Effector memory CD8-positive, alpha-beta T cell (primary cell): ENCODE measurements at places on chromosomes 2 and 18.

DNA sequence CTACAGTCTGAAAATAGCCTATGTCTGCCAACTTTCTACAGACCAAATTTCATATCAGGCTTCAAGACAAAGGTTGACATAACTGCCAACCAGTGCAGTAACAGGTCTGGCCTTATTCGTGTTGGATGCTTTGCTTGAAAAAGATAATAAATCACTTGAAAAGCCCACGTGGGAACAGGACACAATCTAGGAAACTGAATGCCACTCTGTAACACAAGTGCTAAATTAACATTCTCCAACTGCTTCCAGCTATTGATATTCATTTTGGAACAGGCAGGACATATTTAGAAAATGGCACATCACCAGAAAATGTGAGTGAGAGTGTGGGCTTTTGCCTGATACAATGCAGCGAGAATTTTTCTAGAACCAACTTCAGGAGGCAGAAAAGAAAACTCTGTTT is 165.9 kb upstream of the CCDC150 start:
- no peak for DNase-seq

DNA sequence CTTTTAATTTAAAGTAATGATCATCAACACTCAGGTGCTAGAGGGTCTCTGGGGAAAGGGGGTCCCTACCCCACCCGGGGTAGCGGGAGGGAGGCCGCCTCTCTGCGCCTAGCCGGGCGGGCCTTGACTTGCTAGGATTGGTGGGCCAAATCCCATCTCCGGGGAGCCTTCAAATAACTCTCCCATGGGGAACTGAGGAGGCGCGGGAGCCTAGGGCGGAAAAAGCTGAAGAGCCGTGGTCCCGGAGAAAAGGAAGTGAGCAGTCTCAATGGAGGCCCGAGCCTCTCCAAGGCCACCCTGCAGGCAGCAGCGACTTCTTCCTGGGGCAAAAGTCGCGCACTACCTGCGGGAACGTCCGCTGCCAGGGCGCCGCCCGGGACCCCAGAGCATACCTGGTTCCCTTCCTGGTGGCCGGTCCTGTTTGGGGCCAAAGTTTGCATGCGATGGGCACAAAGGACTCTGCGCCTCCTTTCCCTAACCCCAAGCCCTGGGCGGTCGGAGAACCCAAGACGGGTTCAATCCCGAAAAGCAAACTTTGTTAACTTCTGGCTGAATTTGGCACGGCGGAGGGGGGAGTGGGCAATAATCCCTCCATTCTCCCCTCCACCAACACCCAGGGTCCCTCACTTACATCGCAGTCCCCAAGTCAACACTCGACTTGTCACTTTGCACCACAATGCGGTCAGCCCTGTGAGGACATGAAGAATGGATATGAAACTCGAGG is 13.6 kb downstream of the EN1 start:
- DNase-seq = no peak

GRCh38 chr2:16162491-16163040 is 222.2 kb downstream of the MYCN start:
- no peak for DNase-seq

DNA sequence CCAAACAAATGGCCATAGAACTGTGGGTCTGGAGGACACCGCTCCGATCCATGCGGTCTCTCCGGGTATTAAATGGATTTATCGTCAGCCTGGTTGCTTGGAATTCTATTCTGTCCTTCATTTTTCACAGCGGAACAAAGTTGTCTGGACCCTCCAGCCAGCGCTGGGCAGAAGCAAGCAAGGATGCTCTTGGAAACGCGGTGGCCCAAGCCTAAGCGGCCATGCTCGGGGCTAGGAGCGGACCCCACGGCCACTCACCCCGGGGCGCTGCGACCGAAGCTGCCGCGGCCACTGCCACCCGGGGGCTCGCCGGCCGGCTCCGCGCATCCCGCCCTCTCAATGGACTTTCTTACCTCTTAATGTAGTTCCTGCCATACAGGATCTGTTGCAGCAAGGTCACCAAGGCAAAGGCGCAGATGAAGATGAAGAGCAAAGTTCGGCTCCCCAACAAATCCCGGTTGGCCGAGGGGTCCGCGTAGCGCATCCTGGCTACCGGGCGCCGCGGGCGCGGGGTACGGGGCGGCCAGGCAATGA is 761 bp downstream of the ST8SIA5 start:
- DNase-seq = no peak

GRCh38 chr2:1538663-1539062 is 125.4 kb downstream of the TPO start:
- DNase-seq = no peak

DNA sequence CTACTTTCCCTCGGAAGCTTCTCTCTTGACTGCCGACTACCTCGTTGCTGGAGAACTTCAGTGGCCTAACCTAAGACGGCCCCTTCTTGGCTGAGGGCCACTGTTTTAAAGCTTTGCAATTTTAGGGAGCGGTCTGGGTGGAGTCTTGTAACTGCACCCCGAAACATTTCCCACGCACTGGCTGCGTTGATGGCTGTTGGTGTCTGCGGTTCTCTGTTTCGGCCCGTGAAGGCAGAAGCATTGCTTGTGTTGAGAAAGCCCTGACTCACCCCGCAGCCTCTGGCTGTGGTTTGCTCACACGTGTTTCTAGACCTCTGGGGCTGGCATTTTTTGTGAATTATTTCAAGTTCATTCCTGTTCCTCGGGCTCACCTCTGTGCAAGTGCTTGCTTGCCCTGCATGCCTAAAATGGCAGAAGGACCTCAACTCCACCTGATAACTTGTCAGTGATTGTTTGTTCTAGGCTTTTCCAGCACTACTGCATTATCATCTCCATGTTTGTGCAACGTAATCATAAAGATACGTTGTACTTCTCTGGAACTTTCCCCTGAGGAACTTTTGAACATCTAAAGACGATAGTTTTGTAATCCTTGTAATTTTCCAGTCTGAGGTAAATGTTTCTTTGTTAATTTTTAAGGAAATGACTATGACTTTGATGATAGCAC is 94.2 kb upstream of the DLX2 start:
- no peak for DNase-seq
